Stimulated activated CD8-positive, alpha-beta memory T cell treated with anti-CD3 and anti-CD28 coated beads, Interleukin-4, amount 100 ng/mL, for 1 hour (primary cell): ENCODE measurements at places on chromosomes 6 and 20.

DNA sequence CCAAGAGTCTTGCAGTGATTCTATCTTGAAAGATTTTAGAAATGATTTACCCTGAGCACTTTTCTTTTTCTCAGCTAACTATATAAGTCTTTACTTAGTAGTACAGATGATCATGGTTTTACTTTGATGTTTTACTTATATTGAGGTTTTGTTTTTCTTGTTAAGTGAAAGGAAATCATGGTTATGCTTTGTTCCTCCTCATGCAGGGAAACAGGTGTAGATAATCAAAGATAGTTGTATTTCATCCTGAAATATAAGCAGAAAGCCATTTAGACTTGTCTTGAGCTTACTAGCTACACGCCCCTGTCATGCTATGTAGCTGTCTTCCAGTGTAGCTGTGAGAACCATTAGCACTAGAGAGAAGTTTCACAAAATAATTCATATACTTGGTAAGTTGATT lies 113.9 kb downstream of the HIVEP1 start:
- no peak for DNase-seq

- no peak for DNase-seq
Measured at GRCh38 chr6:158765499-158766068, 53.6 kb downstream of the EZR start.

- DNase-seq, result no peak
Measured at GRCh38 chr6:36758516-36759147, 61.0 kb downstream of the RAB44 start.

GRCh38 chr20:18805881-18806280 lies 7.7 kb upstream of the SCP2D1 start:
- no peak for DNase-seq

- no peak for DNase-seq
Measured at GRCh38 chr20:24773751-24774201, 175.3 kb upstream of the CST7 start.

DNA sequence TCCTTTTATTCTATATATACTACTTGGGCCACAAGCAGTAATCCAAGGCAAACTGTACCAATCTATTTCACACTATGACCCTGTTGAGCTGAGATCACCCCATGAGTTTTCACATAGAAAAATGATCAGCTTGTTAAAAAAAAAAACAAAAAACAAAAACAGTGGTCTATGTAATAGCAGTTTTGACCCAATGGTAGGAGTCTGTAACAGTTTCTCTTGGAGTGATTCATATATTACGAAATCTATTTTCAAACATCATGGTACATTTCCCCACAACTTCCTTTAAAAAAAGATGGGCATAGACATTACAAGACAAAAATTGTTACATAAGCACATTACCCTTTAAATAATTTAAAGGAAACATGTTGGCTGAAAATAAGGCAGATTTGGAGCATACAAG lies 78.1 kb downstream of the PRSS35 start:
- no peak for DNase-seq

DNA sequence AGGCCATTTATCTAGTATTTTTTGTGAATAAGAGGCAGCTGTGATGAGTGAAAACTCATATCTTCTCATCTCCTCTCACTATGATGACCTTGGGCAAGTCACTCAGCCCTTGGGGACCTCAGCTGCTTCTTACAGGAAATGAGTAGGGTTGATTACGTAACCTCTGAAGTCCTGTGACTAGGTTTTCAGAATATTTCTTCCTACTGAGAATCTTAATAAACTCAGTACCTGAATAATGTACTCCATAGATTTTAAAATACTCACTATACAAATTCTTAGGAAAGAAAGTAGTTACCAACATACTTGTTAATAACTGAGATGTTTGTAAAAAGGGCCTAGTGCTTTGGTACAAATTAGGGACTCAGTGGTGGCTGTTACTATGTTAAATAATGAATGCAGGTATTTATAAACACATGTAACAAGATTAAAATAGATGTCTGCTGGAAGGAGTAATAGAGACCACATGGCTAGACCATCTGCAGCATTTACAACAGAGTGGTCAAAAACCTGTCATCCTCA lies 60.9 kb downstream of the RPRD1B start:
- no peak for DNase-seq

- DNase-seq, result no peak
Measured at GRCh38 chr6:159065091-159065490, 20.3 kb upstream of the TAGAP start.

DNA sequence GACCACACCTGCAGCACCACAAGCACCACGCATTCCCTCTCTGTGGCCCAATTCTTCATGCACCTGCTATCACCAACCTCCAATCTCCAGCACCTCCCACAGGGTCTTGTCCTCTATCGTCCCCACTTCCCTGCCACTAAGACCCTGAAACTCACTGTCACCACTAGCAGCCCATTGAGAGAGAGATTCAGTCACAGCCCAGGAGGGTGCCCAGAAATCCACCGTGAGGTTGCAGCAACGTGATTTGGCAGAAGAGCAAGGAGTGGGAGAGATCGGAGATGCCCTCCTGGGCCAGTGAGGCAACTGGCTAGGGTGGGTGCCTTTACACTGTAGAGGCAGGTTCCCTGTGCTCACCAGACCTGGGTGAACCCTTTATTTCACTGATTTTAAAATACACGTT lies 90.1 kb downstream of the ANKRD60 start:
- DNase-seq, result no peak

DNA sequence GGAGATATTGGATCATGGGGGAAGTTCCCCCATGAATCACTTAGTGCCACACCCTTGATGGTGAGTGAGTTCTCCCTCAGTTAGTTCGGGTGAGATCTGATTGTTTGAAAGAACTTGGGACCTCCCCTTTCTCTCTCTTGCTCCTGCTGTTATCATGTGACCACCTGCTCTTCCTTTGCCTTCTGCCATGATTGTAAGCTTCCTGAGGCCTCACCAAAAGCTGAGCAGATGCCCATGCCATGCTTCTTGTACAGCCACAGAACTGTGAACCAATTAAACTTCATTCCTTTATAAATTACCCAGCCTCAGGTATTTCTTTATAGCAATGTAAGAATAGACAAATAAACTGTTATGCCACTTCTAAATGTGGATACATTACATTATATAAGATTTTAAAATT lies 686.7 kb upstream of the MARCKS start:
- DNase-seq, result no peak

GRCh38 chr6:22732176-22732970 lies 163.0 kb downstream of the HDGFL1 start:
- DNase-seq, result no peak

- DNase-seq, result no peak
Measured at GRCh38 chr6:143844006-143844405, 868 bp downstream of the LTV1 start.

GRCh38 chr6:1802491-1803395 lies 193.0 kb downstream of the FOXC1 start:
- no peak for DNase-seq

GRCh38 chr20:47774131-47774777 lies 11.0 kb downstream of the SULF2 start:
- no peak for DNase-seq

- DNase-seq, result no peak
Measured at GRCh38 chr6:105227295-105227767, 47.5 kb upstream of the POPDC3 start.

GRCh38 chr6:13593103-13593502 lies 18.7 kb downstream of the SIRT5 start:
- no peak for DNase-seq

GRCh38 chr6:30470968-30471367 lies 18.3 kb upstream of the HLA-E start:
- DNase-seq, result no peak

GRCh38 chr6:133290930-133291329 lies 49.8 kb downstream of the EYA4 start:
- DNase-seq, result no peak

DNA sequence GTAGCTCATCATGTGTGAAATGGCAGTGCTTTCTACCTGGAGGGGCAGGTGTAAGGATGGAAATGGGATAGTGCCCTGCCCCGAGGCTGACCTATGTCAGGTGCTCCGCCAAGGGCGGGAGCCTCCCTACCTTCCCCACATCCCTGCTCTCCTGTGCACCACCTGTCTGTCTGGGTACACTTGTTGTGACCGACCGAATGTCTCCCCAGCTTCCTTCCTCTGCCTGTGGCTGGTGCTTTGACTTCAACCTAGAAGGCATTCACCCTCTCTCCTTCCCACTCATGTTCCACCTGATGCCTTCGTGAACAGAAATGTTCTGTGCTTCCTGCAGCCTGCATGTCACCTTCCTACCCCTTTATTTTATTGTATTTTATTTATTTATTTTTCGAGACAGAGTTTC lies 114.8 kb downstream of the SCML4 start:
- no peak for DNase-seq

DNA sequence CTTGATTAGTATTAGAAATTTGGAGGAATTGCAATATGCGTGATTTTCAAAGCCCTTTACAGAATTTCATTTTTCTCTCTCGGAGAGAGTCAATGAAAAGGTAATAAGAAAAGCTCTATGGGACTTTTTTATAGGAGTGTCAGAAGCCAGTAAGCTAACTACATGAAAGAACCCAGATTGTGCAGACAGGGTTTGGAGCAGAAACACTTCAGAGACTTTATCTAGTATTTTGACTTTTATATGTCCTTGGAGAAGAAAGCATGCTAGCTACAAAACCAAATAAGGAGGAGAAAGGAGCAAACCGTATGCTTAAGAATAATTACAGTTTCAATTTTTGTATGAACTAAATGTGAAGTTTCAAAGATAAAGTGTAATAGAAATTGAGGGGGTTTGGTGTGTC lies 141.7 kb downstream of the C6orf58 start:
- DNase-seq, result no peak

- peak; percentile 54 for DNase-seq
Measured at GRCh38 chr6:134178161-134179044, 126.0 kb upstream of the SLC2A12 start.

GRCh38 chr6:56984884-56985283 lies 30.0 kb downstream of the BEND6 start:
- DNase-seq, result no peak

- DNase-seq, result no peak
Measured at GRCh38 chr20:31608251-31608945, 3.3 kb downstream of the ID1 start.

DNA sequence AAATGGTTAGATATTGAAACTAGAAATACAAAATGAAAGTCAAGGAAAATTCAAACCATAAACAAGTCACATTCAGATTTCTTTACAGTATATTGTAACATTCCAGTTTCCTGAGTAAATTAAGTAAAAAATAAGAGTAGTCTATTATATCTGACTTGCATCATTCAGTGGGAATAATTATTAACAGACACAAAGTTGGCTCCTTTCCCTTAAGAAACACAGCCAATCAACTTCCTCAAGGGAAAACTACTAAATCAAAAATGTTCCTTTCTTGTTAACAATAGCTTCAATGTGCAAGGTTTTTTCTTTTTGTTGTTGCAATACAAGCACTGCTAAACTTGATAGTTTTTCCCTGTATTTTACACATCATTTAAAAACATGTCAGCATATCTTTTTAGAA lies 33.2 kb downstream of the DNAAF9 start:
- DNase-seq, result no peak

GRCh38 chr20:51399006-51399890 lies 143.3 kb downstream of the NFATC2 start:
- DNase-seq, result no peak

GRCh38 chr6:25175681-25176080 lies 103.5 kb upstream of the CARMIL1 start:
- no peak for DNase-seq

- DNase-seq, result no peak
Measured at GRCh38 chr6:3808759-3809514, 40.2 kb upstream of the FAM50B start.

DNA sequence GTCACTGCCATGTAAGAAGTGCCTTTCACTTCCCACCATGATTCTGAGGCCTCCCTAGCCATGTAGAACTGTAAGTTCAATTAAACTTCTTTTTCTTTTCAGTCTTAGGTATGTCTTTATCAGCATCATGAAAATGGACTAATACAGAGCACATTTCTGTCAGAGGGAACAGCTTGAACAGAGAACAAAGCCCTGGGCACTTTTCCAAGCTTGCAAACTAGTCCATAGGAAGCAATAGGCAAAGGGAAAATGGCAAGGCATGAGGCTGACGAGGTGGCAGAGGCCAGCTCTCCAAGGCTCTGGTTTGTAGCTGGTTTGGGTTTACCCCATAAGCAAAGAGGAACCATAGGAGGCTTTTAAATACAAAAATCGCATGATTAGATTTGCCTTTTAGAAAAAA lies 185.1 kb upstream of the HDDC2 start:
- no peak for DNase-seq

- no peak for DNase-seq
Measured at GRCh38 chr6:13715444-13715883, 3.8 kb upstream of the RANBP9 start.

DNA sequence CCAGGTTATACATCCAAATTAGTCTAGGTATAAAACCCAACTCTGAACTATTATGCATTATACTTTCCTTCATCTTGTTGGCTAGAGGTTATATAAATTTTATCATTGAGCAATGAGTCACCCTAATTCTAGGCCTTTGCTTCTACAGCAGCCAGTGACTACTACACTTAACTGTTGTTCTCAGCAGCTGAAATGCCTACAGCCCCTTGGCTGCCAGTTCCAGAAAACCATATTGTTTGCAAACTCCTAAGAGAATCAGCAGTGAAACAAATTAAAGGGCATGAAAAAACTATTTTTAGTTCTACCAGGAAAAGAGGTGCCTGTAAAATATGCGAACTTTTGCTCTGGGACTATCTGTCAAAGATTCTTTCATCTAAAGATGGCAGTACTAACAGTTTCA lies 292.8 kb downstream of the FRK start:
- no peak for DNase-seq

DNA sequence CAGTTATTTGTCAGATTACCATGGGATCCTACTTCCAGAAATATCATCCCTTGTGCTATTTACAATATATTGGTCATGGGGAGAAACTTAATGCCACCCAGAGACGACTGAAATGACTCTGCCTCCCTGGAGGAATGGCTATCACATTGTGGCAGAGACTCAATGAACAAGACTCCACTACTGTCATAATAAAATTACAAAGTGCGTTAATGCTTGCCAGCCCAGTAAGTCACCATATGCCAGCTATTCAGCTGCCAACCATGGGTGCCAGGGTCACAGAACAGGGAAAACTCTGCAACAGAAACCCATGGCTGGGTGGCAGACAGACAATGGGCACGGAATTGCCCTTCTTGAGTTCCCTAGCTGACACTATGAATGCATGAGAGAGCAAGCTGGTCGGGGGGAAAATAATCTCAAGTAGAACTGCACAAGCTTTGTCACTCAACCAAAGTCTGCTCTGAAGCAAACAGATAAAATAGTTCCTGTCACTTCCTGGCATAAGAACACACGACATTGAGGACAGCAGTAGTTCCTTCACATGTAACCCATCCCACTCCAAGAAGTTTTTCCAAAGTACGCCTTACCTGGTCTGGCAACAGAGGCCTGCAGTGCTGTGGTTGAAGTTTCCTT lies 32.1 kb downstream of the TP53INP2 start:
- no peak for DNase-seq

- no peak for DNase-seq
Measured at GRCh38 chr6:105641504-105641903, 238.6 kb upstream of the PREP start.

GRCh38 chr6:42383421-42384205 lies 68.1 kb downstream of the TRERF1 start:
- DNase-seq, result no peak

- no peak for DNase-seq
Measured at GRCh38 chr20:58131551-58132142, 96.8 kb downstream of the ANKRD60 start.
